ENCODE measurements at places on chromosomes 11 and 22.

- DNase-seq = no peak
Observed at GRCh38 chr22:48248901-48249455, 1486.5 kb downstream of the TBC1D22A start.

DNA sequence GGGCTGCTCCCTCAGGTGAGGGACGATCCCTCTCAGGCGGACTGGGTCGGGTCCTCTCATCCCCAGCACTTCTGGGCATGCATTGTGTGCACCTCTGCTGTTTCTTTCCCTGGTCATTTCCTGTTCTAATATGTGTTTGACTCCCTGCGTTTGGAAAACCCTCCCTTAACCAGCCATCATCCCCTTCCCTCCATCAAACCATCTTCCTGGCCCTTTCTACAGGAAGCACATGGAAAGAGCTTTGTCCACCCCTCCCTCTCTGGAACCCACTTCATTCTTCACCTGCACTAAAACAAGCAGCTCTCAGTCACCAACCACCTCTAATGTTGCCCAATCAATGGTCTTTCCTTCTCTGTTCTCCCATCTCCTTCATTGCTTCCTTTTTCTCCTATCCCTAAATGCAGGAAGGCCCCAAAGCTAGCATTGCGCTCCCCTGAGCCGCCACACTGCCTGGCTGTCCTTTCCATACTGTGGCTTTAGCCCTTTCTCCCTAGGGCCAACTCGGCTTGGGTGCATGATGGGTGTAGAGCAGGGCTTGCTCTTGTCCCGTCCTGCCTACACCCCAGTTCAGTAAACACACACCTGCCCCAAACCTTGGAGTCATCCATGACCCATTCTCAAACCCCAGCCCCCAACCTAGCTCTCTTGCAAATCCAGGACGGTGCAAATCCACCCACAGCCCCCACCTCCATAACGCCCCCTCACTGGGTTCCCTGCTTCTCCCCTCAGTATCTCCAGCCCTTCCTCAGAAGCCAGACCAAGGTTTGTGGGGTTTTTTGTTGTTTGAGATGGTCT lies 5.4 kb upstream of the GAS2L1 start:
- DNase-seq = no peak

GRCh38 chr11:32090545-32091370 lies at the start of gene RCN1:
TSS of gene RCN1 (plus strand) at chr11:32091074. CDS start at chr11:32091197, 123 bp downstream.
- DNase-seq = peak; percentile 30

DNA sequence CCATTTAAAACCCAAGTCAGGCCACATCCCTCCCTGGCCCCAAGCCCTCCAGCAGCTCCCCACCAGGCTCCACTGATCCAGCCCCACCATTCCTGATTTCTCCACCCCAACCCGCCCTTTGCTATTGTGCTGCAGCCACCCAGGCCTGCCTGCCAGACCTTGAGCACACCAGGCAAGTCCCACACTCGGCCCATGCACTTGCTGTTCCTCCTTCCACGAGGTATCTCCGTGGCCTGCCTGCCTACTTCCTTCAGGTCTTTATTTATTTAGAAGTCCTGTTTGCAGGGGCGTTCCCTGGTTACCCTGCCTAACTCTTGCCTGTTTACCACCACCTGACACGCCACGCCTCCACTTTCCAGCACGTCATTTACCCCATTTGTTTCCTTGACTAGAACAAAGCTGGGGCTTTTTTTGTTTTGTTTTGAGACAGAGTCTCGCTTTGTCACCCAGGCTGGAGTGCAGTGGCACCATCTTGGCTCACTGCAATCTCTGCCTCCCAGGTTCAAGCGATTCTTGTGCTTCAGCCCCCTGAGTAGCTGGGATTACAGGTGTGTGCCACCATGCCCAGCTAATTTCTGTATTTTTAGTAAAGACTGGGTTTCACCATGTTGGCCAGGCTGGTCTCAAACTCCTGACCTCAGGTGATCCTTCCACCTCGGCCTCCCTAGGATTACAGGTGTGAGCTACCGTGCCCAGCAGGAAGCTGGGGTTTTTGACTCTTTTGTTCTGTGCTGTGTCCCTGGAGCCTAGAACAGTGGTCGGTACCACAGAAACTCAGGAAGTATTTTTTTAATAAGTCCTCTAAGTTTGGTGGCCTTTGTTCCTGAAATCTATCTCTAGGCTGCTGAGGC lies 6.7 kb downstream of the CENPM start:
- peak; percentile 97 for DNase-seq
